ENCODE measurements at places on chromosomes 5 and 9.

DNA sequence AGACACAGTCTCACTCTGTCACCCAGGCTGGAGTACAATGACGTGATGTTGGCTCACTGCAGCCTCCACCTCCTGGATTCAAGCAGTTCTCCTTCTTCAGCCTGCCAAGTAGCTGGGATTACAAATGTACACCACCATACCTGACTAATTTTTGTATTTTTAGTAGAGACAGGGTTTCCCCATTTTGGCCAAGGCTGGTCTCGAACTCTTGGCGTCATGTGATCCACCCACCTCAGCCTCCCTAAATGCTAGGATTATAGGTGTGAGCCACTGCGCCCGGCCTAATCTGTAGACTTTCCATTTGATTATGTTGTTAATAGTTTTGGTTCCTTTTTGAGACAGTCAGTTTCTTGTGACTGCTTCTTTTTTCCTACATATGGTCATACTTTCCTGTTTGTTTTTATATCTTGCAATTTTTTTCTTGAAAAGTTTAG is 31.0 kb downstream of the MTREX start:
- DNase-seq: no peak

- peak; percentile 95 for DNase-seq
Measured at GRCh38 chr5:672329-673160, 20.6 kb downstream of the TPPP start.

- DNase-seq: no peak
Measured at GRCh38 chr9:70043285-70043684, 363 bp upstream of the MAMDC2 start.

- DNase-seq: no peak
Measured at GRCh38 chr5:143051244-143052058, 281.3 kb downstream of the ARHGAP26 start.

- DNase-seq: no peak
Measured at GRCh38 chr5:142508591-142508990, 177.3 kb downstream of the FGF1 start.

- no peak for DNase-seq
Measured at GRCh38 chr5:154388842-154389241, 57.0 kb upstream of the SAP30L start.

DNA sequence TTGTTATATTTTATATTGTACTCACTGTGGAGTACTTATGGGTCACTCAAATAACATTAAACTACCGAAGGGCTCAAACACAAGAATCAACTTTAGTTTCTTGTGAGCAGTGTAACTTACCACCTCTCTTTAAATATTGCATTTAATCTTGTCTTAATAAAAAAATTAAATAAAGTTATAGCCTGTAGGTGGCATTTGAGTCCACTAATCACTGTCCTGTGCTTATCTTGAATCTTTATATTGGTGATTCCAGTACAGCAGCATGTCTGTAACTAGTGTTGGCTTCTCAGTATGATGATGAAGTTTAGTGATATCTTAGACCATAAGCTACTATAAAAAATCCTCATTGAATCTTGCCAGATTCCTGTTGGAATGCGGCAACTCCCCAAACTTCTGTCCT is 313.8 kb downstream of the FAM170A start:
- no peak for DNase-seq

GRCh38 chr5:133797167-133797566 is 171.3 kb downstream of the C5orf15 start:
- no peak for DNase-seq

- DNase-seq: no peak
Measured at GRCh38 chr5:54832045-54832444, 153.3 kb downstream of the ESM1 start.

DNA sequence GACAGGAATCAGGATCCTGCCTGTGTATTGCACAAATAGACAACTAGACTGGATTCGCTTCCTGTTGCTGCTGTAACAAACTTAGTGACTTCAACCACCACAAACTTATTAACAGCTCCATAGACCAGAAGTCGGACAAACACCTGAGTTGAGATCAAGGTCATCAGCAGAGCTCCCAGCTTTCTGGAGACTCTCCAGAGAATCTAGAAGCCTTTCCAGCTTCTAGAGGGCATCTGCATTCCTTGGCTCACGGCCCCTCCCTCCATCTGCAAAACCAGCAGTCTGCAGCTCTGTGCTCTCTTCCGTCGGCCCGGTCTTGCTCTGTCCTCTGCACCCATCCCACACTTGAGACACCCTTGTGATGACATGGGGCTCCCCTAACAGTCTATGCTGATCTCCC is 99.1 kb downstream of the KCNT1 start:
- DNase-seq: no peak

- no peak for DNase-seq
Measured at GRCh38 chr9:2339416-2339815, 282.2 kb upstream of the VLDLR start.

DNA sequence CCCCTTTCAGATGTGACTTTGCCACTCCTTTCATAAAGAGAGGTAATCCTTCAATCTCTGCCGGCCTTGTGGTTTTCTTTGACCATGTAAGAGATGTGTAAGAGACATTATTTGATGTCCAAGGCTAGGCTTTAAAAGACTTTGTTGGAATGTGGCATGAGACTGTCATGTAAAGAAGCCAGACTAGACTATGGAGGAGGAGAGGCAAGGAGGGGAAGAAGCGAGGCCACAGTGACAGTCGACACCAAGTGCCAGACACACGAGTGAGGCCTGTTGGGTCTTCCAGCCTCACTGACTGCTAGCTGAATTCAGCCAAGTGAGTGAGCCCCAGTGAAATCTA is 1013.3 kb downstream of the MAT2B start:
- no peak for DNase-seq

- no peak for DNase-seq
Measured at GRCh38 chr9:27495480-27496134, 28.5 kb upstream of the IFNK start.

DNA sequence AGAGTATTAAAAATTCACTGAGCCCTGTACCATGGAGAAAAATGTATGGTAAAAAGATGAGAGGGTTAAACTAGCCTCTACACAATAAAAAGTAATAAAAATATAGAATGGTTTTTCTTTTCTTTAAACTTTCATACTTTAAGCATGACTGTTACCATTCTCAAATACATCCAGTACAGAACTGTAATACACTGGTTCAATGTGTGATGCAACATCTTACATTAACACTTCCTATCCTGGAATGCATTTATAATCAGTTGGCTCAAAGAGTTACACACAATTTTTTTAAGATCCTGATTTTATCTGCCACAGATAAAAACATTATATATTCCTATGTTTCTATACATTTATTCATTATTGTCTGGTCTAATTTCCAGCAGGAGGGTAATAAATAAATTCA is 4.7 kb downstream of the GNAQ start:
- no peak for DNase-seq

- DNase-seq: no peak
Measured at GRCh38 chr9:109767404-109767803, 12.6 kb upstream of the PALM2AKAP2 start.

DNA sequence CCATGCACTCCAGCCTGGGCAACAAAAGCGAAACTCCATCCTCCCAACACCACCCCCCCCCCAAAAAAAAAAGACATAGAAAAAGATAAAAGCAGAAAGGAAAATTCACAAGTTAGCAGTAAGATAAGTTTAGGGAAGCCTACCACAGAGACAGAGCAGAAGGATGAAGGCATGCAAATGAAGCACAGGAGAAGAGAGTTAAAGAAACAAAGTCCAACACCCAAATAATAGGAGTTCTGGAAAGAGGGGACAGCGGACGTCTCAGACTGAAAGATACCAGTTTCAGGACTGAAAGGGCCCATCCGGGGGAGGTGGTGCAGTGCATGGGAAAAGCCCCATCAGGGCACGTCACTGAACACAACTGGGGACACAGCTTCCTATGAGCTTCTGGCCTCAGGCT is 54.3 kb downstream of the OTULIN start:
- DNase-seq: no peak

DNA sequence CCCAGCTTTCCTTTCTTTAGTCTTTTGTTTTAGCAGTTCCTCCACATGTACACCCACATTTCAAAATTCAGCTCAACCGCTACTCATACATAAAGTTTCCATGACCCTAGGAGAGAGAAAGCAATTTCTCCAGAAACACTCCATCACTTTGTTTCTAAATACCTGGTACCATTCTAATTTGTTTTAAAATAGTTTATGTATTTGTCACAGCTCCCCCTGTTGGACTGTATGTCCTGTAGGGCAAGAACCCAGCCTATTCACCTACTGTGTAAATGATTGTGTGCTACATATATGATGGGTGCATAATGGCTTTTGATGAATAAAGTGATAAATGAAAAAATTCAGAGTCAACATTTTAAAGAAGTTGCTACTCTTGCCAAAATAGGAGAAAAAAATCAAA is 139.1 kb downstream of the COX7C start:
- DNase-seq: no peak

DNA sequence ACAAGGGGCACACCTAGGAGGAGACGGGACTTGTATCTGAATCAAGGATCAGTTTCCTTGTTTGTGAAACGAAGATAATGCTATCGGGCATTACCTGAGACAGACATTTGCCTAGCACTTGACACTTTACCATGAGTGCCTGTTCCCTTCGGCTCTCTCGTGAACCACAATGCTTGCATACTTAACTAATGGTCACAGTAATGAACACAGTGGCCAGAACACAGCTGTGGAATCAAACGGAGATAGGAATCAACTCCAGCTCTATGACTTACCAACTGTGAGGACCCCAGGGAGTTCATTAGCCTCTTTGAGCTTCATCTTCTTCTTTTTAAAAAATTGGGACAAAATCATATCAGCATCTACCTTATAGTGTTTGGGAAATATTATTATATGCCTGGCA is 207.8 kb downstream of the DRD1 start:
- no peak for DNase-seq

- DNase-seq: no peak
Measured at GRCh38 chr9:134734270-134734669, 92.7 kb downstream of the COL5A1 start.

DNA sequence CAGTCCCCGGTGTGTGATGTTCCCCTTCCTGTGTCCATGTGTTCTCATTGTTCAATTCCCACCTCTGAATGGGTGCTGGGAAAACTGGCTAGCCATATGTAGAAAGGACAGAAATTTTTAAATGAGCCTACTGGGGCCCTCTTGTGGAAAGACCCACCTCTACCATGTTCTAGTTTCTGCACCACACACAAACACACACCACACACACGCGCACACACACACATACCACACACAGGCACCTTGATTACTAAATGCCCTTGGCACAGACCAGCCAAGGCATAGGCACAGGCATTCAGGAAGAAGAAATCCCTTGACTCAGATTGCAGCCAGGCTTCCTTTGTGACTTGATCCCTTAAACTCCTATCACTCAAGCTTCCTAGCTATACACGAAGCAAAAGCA is 60.5 kb downstream of the SIL1 start:
- DNase-seq: no peak

DNA sequence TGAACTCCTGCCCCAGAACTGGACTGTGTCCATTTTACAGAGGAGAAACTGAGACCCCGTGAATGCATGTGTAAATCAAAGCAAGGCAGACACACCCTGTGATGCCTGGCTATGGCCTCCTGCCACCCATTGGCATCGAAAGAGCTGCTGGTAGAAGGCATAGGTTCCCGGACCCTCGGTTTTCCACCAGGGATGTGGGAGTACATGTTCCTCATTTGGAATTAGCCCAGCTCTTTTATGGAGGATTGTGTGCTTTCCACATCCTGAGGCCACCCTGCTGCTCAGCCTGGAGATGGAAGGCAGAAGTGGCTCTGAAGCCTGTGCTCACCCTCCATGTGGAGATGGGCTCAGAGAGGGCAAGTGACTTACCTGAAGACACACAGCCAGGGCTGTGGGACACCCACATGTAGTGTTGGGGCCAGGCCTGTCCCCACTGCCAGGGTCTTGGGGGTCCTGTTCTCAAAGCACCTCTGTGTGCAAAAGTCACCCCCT is 2.8 kb downstream of the SUSD3 start:
- DNase-seq: no peak

- no peak for DNase-seq
Measured at GRCh38 chr9:38000735-38001134, 68.3 kb downstream of the SHB start.

- DNase-seq: no peak
Measured at GRCh38 chr5:109161914-109162683, 247.7 kb downstream of the PJA2 start.

GRCh38 chr9:75889977-75890471 is 449 bp upstream of the PCSK5 start:
- peak; percentile 18 for DNase-seq

GRCh38 chr5:137605411-137605810 is 106.3 kb upstream of the SPOCK1 start:
- DNase-seq: no peak

DNA sequence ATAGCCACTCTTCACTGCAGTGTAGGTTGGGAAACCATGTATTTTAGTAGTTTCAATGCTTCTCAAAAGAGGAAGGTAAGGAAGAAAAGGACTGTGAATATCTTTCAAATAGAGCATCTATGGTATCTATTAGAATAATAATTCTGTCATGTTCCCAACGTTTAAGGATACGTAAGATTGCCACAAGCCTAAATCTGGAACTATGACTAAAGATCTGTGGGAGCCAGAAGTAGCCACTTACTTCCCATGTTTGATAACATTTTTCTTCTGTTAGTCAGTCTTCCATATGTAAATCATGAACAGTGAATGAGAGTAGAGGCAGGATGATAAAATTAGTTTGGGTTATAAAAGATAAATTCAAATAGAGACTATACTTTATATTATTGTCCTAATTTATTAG is 16.3 kb upstream of the MROH2B start:
- no peak for DNase-seq

DNA sequence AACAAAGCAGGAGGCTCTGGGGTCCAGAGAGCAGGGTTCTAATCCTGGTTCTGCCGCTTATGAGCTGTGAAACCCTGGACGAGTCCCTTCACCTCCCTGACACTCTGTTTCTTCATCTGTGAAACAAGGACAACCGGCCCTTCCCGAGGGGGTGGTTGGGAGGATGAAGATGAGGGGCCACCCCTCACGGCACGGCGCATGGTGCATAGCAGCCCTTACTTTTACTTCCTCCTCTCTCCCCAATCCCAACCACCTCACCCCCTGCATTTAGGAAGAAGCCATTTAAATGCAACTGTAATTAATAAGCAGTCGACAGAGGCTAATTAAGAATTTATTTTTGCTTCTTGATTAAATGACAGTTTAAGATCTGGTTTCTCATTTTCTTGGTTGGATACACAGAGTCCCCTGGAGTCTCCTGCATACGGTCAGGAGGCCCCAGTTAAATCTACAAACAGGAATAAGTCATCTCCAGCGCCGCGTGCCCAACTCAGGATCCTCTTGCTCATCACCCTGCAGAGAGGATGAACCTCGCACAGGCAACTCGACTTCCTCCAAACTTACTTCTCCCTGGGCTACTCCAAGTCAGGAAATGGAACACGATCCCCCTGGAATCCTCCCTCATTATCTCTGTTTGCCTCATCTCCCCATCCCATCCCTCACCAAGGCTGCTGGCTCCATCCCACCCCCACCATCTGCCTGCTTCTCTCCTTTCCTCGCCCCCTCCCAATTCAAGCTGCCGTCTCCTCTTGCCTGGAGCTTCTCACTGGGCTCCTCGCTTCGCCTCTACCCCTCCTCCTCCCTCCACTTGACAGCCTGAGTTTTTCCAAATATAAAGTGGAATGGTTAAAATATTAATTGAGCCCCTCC is 95.9 kb downstream of the HRH2 start:
- no peak for DNase-seq

All from CD4-positive, alpha-beta T cell treated with Interleukin-2 at 100 ng/mL for 4 hours (primary cell).